ENCODE measurements at places on chromosomes 16 and 17.

GRCh38 chr17:36989173-36989572 is 40.4 kb downstream of the AATF start:
- no peak for DNase-seq

- peak; percentile 36 for DNase-seq
Measured at GRCh38 chr17:75827308-75828075, 16.7 kb downstream of the UNC13D start.

DNA sequence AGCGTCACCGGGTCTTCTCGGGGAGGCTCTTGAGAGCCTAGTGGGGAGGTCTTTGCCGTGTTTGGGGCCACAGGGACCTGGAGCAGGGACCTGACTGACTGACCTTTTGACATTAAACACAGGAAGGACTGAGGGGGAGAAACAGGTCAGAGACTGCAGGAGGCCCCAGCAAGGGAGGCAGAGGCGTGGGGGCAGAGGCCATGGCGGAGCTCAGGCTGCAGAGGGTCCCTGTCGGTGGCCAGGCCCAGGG is 41.6 kb upstream of the GSE1 start:
- DNase-seq = no peak

DNA sequence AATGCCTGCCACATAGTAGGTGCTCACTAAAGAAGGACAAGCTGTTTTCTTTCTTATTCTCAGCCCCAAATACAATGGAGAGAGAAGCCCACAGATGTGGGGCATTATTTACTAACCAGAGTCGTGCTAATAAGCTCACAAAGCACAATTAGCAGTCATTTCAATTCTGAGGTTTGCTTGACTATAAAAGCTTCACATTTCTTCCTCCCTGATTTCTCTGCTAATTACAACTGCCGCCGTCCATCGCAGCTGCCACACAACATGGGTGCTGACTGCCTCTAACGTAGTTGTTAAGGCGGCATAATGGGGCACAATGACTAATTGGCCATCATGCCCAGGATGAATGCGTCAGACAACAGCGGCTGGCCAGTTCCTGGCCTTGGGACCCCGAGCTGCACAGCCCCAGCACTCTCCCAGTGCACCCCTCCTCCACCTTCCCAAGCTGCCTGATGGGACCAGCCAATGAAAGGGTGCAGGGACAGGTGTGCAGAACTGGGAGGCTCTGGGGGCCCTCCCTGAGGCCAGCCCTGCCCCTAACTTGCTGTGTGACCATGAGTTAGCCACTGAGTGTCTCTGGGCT is 109.2 kb downstream of the CCT6B start:
- no peak for DNase-seq

GRCh38 chr17:1890758-1891450 is 61.1 kb downstream of the RPA1 start:
- no peak for DNase-seq

DNA sequence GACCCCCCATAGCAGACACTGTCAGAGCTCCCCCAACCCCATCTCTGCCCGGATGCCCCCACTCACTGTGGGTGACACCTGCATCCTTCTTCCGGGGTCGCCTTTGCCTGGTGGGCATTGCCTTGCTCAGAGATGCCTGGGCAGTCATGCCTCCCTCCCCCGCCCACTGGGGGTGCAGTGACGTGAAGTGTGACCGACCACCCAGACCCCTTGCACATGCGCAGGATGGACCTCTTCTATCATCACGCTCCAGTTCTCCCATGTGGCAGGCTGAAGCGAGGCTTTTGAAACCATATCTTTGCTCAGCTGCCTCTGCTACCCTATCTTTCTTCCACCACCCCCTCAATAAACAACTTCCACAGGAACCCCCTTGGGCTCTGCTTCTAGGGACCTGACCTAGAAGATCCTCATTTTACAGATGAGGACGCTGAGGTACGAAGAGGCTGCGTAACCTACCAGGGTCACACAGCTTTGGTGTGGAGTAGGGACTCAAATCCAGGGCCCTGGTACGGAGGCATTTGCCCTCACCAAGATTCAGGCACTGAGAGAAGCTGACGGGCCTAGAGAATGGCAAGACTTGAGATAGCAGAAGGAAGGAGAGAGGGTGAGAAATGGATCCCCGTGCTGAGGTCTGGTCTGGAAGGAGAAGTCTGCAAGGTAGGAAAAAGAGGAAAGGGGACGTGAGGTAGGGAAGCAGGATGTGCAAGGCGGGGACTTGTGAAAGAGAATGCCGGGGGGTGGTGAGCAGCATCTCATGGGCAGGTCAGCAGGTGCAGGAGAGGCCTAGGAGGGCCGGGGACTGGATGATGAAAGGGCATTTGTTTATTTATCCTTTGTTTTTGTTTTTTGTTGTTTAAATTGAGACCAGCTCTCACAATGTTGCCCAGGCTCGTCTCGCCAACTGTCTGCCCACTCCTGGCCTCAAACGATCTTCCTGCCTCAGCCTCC is 14.4 kb downstream of the NLRC5 start:
- no peak for DNase-seq

DNA sequence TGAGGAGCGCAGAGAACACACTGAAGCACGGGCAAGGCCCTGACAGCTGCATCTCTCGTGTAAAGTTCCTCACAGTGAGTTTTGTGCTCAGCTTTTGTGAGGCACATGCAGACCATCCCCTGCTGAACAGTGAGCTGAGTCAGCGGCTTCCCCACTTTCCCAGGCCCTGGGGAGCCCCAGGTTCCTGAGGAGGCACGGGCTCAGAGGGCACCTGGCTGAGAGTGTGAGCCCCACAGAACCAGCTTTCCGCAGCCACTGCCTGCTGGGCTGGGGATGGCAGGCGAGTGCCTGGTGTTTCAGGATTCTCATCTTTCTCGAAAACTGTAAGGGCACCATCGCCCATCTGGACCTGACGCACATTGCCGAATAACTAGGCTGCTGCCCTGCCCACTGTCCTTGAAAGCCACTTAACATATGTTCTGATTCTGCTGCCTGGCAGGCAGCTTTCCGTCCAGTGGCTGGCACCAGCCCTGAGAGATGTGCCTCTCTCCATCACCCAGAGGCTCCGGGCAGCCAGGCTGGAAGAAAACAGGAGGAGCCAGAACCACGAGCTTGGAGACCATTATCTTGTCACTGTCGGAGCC is 266.7 kb upstream of the FOXF1 start:
- no peak for DNase-seq

DNA sequence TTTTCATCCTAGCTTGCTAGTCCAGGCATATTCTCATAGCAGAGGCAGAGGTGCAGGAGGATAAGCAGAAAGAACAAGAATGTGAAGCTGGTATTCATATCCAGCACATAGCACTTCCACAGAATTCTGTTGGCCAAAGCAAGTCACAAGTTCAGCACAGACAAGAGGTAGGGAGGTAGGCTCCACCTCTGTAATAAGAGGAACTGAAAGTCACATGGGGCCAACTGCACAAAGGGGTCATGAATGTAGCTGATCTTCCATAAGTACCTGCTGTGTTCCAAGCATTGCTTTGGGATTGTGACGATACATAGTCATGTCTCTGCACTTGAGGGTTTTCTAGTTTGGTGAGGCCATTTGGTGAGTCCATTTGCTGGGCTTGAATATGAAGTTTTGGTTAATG is 110.8 kb upstream of the MPHOSPH6 start:
- DNase-seq = no peak

- DNase-seq = no peak
Measured at GRCh38 chr16:79287424-79287917, 313.1 kb downstream of the MAF start.

GRCh38 chr17:53032861-53033271 is 789.9 kb upstream of the KIF2B start:
- DNase-seq = no peak

GRCh38 chr17:19249681-19250080 is 12.5 kb downstream of the EPN2 start:
- no peak for DNase-seq

- DNase-seq = no peak
Measured at GRCh38 chr17:42065201-42065600, 14.8 kb upstream of the C17orf113 start.

DNA sequence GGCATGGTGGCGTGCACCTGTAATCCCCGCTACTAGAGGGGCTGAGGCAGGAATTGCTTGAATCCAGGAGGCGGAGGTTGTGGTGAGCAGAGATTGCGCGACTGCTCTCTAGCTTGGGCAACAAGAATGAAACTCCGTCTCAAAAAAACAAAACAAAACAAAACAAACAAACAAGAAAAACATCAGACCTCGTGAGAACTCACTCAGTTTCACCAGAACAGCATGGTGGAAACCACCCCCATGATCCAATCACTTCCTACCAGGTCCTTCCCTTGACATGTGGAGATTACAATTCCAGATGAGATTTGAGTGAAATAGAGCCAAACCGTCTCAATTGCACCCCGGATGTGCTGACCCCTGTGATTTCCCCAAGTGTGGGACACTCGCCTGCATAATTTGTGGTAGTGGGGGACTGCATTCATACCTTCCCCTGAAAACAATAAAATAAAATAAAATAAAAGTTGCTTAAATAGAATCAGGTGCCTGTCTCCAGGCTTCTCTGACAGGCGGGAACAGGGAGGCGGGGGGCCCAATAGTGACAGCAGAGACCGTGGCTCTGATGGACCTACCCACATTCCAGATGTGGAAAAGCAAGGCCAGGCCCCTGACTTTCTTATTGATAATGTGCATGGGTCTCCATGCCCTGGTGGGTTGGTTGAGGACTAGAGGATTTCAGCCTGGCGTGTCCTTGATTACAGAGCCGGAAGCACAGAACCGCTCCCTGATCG is 13.1 kb downstream of the ZSCAN10 start:
- DNase-seq = no peak

DNA sequence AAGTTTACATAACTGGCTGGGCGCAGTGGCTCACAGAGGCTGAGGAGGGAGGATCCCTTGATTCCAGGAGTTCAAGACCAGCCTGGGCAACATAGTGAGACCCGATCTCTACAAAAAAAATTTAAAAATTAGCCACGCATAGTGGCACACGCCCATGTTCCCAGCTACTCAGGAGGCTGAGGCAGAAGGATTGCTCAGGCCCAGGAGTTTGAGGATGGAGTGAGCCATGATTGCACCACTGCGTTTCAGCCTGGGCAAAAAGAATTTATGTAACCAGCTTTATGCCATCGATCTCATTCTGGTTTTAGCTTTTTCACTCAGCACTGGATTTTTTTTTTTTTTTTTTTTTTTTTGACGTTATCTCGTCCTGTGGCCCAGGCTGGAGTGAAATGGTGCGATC is 9.1 kb upstream of the CD300E start:
- DNase-seq = no peak

DNA sequence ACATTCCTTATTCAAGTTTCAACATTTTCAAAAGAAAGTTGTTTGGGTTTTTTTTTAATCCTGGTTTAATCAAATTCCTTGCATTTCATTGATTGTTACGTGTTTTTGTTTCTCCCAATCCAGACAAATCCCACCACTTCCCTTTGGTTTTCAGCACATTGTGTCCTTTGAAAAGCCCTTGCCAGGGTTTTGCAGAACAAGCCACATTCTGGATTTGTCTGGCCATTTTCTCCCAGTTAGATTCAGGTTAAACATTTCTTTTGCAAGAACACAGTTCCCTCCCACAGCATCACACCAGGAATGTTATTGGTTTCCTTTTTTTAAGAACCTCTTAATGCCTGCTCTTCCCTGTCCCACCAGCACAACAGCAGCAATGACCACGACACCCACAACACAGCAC is 278.0 kb upstream of the SALL1 start:
- no peak for DNase-seq

- DNase-seq = no peak
Measured at GRCh38 chr17:67544364-67544955, 167.4 kb downstream of the PITPNC1 start.

- no peak for DNase-seq
Measured at GRCh38 chr16:4263504-4264436, 9.1 kb downstream of the TFAP4 start.

GRCh38 chr16:28503470-28504259 is 3.0 kb downstream of the IL27 start:
- DNase-seq = no peak

DNA sequence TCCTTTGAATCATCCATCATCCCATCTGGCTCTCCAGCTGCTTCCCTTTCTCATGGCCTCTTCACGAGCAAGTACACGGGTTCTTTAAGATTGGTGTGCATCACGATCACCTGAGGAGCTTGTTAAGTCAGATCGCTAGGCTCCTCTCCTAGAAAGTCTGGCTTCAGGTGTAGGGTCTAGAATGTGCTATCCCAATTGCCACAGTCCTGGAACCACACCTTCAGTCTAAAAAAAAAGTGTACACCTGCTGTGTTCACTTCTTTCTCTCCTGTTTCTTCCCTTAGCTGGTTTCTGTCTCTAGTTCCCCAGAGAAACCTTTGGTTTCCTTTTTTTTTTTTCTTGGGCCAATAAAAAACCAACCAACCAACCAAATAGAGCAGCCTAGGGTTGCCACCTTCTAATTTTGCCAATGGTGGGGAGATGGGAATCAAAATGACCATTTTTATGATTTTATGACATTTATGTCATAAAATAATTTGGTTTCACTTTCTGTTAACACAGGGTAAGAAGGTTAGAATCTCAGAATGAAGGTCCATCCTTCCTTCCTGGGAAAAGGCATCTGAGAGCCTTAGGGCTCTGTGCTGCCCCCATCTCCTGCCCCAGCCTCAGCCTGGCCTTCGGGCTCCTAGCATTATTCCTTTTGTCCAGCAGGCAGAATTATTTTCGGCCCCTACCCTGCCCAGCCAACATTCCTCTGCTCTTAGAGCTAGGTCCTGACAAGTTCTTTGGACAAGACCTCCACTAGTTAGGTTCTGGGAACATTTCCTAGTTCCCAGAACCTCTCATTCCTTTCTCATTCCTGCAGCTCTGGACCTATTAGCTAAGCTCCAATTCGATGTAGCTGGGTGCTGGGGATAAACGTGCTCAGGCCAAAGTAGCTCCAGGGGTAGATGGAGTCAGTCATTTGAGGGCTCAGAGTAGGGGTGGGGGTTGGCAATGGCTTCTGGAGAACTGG is 1.9 kb upstream of the GGT6 start:
- no peak for DNase-seq

DNA sequence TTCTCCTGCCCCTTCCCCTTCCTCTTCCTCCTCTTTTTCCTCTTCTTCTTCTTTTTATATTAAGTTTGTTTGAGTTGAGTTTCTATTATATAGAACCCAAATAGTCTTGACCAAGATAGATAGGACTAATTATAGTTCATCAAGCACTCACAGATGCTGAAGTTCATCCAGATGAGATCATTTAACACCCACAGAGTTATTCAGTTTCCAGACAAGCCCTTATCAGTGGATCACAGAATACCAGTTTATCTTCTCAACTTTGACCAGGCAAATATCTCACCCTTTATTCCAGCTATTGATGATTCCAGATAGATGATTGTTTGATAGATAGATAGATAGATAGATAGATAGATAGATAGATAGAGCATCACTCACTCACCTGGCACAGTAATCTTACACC is 87.5 kb downstream of the AXIN2 start:
- DNase-seq = no peak
